Activated CD8-positive, alpha-beta T cell treated with anti-CD3 and anti-CD28 coated beads for 36 hours (primary cell): ENCODE measurements at places on chromosomes 4 and X.

GRCh38 chr4:2803624-2804448 is 11.0 kb downstream of the SH3BP2 start:
- no peak for DNase-seq

DNA sequence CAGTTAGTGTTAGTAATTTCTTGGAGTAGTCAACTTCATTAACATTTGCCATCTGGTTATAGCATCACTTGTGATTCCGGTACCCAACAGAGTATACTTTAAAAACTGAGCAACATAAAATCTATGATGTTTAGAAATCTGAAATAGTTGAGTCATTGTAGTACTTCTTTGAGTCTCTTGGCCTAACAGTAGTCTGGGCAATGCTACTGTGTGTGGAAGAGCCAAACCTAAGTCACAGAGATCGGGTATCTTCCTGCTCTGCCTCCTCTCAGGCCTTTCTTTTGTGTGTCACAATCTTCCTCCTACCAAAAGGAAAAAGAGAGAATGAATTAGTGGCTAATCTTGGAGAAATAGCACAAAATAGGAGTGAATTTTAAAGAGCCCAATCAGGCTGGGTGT is 25.5 kb downstream of the DCUN1D4 start:
- DNase-seq, result no peak

DNA sequence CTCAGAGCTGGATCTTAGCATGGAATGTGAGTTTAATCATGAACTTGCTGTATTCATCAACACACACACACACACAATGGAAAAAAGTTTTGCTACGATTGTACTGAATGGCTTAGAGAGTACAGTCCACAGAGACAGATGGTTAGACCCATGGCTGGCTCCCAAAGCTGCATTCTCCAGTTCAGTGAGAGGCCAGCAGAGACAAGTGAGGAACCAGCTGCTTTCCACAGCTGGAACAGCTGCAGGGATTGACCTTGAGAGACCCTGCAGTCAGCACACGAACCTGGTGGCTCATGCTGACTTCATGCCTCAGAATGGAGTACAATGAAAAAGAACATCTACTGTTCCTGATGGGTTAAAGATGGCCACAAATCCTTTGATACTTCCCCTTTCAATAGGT is 94.5 kb downstream of the DHX15 start:
- DNase-seq, result no peak

DNA sequence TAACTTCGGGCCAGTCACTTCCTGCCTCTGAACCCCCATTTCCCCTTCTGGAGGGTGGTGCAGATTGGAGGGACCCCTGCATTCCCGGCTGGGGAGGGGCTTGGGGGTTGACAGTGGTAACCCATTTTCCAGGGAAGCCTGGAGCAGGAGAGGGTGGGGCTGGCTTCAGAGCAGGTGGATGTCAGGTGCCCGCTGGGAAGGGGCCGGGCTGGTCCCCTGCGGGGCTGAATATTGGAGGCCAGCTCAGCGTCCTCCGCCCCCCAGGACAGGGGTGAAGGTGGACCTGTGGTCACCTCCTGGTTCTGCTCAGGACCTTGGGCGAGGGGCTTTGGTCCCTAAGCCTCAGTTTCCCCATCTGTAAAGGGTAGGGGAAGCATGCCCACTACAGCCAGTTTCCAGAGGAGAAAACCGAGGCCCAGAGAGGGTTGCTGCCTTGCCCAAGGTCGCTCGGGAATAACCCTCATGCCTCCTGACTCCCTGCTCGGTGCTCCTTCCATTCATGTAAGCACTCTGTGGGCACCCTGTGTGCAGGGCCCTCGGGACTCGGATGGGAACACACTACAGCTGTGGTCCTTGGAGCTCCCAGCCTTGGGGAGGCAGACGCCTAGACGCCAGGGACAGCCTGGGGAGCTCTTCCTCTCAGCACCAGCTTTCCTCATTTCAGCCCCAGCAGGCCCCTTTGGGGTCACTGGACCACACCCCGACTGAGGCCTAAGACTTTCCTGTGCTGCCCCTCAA is 683 bp downstream of the MAN2B2 start:
- no peak for DNase-seq

GRCh38 chrX:118271775-118272174 is 74.1 kb upstream of the WDR44 start:
- no peak for DNase-seq

- DNase-seq, result no peak
Observed at GRCh38 chr4:130099105-130099504, 1003.2 kb downstream of the C4orf33 start.

- DNase-seq, result no peak
Observed at GRCh38 chrX:130295519-130296296, 27.0 kb upstream of the ZNF280C start.

- no peak for DNase-seq
Observed at GRCh38 chr4:70728091-70728490, 6.3 kb downstream of the RUFY3 start.

DNA sequence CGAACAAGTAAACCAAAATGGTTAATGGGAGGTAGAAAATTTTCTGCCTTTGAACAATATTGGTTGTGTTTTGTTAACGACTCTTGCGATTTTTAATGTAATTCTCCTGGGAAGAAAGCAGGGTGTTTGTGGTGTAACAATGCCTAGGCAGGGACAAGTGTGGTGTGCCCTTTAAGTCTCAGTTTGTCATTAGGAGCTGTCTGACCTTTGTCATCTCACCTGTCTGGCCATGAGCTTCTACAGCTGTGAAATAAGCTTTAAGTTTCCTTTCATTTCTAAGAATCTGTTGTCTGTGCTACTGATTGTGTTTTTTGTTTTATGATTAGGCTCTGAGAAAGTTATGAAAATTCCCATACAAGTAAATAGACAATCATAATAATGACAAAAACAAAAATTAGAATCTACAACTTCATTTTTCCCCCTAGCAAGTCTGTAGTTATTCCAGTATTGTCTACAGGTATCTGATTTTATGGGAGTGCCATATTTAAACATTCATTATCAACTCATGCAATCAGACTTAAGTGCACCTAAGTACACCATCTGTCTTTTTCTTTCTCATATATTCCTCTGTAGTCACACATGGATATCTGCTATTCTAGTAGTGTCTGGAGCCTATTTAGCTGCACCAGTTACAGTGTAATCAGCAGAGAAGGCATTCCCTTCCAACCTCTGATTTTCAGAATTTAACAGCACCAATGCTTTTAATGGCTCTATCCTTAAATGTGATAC is 203.5 kb downstream of the PPARGC1A start:
- DNase-seq, result no peak

DNA sequence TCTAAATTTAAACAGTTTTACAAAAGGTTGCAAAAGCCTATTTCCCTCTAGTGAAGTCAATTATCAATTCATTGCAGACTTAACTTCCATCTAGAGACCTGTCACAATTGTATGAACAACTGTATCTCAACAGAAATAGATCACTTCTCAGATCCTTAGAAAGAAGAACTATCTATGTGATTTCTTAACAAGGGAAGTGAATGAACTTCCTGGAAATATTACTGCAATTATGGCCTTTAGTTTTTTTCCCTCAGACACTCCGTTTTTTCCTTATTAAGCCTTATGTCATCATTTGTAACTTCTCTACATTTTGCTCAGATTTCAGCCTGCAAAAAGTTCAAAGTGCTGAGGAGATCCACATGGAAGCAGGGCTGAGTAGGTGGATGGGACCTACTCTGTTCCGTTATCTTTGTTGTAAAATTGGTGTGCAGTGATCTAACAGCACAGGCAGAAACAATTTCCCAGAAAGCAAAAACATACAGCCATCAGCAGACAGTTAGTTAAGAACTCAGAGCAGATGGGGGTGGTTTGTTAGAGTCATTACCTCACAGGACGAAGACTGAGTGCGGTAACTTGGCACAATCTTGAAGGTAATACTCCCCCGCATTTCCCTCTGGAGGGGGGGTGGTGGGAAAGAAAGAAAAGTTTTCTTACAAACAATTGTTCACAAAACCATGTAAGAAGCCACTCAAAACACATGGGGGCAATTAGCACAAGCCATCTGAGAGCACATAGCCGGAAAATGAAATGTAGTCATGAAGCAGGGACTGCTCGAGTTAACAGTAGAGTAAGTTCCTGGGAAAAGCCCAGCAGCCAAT is 112.3 kb downstream of the NYX start:
- peak; percentile 72 for DNase-seq

DNA sequence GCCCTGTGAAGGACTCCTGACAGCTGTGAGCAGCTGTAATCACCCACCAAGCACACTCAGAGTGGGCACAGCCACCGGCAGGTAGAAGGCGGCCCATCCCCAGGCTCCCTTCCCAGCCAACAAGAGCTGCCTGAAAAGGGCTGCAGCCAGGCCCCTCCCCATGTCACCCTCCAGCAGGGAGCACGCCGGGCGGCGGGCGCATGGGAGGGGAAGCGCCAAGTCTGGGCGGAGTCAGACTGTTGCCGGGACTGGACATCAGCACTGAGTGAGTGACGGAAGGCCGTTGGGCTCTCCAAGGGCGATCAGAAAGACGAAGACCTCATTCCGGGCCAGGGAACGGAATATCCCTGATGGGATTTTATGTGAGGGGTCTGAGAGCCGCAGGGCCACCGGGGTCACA is 82.1 kb downstream of the PPP2R2C start:
- no peak for DNase-seq

DNA sequence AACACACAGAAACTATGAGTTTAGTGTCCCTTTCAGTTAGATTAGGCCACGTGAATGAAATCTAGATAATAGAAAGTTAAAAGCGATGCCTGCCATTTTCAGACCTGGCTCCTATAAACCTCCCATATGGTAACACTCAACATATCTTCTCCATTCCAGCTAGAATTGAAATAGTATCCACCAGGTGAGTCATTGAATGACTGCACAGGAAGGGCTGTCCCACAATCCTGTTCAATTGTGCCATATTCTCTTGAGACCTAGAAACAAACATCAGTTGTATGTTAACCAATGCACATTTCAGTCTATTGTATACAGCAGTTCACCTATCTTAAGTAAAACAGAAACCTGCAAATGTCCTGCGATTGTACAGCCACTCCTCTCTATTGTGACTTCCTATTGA is 659.3 kb upstream of the SLIT2 start:
- no peak for DNase-seq
